ENCODE measurements at places on chromosomes 5 and 9.
A peak's percentile ranks its signal among the peaks of the same experiment; 100 is the strongest.

GRCh38 chr5:156819537-156819936 is 30.6 kb upstream of the PPP1R2B start:
- no peak for DNase-seq

- no peak for DNase-seq
These were observed 135.7 kb downstream of the MAN2A1 start for GRCh38 chr5:109825450-109825849.

- DNase-seq = no peak
These were observed 139.1 kb upstream of the PPP2R2B start for GRCh38 chr5:147017621-147018020.

- DNase-seq = no peak
These were observed 46.2 kb upstream of the LIFR start for GRCh38 chr5:38602641-38603040.

DNA sequence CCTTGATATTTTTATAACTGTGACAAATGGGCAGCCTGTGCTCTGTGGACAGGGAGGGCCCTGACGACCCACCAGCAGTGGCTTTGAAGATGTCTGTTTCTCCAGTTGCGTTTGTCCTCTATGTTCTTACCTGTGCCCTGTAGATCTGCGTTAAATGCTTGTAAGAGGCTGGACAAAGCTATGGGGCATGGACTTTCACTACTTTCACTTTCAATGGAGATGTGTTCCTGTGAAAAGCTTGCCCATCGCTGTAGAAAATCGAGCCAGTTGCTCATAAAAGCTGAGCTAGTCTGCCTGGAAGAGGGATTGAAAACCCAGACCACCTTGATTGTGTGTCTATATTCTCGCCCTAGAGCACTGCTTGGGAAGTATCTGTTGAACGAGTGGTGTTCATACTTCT is 74.1 kb downstream of the PSAT1 start:
- no peak for DNase-seq

GRCh38 chr5:138386290-138386689 is 33.8 kb downstream of the KDM3B start:
- DNase-seq = no peak

GRCh38 chr5:116872986-116873385 is 298.4 kb upstream of the SEMA6A start:
- no peak for DNase-seq

GRCh38 chr9:113876151-113876992 is at the start of gene ZNF618:
ZNF618 (plus strand) TSS chr9:113876309; CDS start chr9:113876381, 72 bp downstream.
- no peak for DNase-seq

DNA sequence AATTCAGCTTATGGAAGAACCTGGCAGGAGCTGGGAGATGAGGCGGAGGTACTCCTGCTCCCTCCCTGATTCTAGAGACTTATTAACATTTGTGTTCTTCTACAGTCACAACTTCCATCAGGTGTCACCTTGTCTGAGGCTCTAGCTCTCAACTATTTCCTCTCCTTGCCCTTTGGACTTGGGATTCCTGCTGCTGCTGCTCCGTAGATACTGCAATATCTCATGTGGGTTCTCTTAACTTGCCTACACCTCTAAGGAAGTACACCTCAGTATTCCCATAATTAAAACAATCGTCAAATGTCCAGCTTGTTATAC is 21.2 kb downstream of the ANXA1 start:
- no peak for DNase-seq

GRCh38 chr5:163569284-163569683 is 63.9 kb downstream of the MAT2B start:
- no peak for DNase-seq

- no peak for DNase-seq
These were observed 1061.0 kb downstream of the NR2F1-AS1 start for GRCh38 chr5:92519811-92520632.

DNA sequence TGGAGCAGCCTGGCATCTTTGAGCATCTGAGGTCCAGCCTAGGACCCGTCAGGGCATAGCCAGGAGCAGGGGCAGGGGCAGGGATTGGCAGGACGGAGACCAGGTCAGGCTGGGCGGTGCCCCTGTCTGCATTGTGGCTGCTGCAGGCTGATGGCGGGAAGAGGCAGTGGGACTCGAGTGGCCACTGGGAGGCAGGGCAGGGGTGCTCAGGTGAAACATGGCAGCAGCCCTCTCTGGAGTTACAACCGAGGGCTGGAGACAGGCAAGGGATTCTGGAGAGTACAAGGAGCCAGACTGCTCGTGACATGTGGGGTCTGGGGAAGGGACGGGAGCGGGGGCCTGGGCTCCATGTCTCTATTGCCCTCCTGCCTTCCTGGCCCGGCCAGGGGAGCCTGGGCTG is 97.4 kb upstream of the RAPGEF1 start:
- no peak for DNase-seq

GRCh38 chr5:57106661-57107060 is 67.2 kb upstream of the GPBP1 start:
- no peak for DNase-seq

GRCh38 chr9:133200631-133201030 is 8.4 kb downstream of the OBP2B start:
- no peak for DNase-seq

DNA sequence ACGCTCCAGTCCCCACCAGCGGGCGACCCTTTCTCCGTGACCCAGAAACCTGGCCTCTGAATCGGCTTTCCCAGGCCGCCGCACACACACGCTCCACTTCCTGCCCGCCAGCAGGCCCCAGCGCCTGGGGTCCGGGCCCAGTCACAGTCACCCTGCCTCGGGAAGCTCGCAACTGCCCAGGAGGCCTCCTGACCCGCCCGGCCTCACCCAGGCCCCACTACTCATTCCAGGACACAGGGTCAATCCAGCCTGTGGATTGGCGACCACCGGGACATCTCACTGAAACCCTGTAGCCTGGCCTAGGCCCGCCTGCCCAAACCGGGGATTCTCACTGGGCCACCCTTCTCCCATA is 2.7 kb upstream of the IRX4 start:
- DNase-seq = no peak

DNA sequence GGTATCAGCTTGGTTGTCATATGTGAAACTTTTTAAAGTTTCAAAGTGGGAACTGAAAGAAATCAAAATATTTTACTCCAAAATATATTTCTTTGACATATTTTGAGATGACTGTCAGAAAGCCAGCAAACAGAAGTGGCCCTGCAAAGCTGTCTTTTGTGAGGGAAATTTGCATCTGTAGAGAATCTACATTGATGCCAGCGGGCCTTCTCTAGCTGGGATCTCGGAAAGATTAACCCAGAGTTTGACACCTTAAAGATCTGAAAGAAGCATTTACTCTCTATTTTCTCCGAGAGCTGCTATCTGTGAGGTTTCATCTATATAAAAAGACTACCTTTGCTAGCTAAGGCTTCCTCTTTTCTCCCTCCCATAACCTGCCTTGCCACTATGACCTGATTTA is 303.6 kb downstream of the FBXL17 start:
- no peak for DNase-seq

DNA sequence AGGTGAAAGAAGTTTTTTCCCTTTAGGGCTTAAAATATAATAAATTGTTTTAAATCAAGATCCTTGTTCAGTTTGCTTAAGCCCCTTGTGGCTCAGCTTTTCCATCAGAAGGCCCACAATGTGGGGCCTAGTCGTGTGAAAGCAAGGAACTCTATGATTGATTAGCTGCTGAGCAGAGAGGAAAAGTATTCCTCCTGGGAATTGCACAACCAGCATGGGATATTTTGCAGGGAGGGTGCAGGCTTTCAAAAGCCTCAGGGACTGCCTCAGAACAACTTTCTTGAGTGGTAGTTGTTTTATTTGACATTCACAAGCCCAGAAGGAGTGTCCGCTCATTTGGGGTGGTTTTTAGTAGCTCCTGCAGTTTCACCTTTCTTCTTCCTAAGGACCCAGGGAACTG is 19.8 kb downstream of the TTC23L start:
- DNase-seq = no peak

DNA sequence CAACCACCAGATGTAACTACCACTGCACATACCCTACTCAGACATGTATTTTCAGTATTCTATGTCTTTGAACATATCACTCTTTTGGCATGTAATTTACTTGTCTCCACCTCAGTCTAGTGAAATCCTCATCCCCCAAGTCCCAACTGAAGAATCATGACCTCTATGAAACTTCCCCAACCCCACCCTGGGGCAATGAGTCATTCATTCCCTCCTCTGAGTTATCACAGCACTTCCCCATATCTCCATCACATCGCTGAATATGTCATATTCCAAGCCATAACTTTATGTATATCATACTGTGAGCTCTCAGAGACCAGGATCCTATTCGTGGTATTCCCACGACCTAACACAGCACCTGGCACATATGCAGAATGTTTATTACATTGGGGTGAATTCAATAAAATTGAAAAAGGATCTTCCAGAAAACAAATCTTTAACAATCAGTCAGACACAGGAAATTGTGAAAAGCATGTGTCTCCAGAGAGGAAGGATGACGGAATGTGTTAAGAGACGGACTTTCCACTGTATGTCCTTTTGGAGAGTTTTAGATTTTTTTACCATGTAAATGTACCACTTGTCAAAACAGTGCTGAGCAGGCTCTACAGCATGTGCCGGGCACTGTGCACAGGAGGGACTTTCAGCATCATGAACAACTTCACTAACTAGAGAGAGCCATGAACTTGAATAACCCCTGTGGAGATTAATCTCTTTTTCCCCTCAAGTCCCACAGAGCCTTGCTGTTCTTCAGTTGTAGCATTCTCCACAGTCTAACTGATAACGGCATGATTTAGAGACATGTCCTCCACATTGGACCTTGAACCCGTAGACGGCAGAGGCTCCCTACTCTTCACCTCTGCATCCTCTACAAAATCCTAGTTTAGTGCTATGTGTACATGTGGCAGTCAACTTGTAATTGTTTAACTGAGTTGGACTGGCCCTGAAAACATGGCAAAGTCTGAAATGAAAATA is 213.5 kb downstream of the GLIS3 start:
- no peak for DNase-seq

DNA sequence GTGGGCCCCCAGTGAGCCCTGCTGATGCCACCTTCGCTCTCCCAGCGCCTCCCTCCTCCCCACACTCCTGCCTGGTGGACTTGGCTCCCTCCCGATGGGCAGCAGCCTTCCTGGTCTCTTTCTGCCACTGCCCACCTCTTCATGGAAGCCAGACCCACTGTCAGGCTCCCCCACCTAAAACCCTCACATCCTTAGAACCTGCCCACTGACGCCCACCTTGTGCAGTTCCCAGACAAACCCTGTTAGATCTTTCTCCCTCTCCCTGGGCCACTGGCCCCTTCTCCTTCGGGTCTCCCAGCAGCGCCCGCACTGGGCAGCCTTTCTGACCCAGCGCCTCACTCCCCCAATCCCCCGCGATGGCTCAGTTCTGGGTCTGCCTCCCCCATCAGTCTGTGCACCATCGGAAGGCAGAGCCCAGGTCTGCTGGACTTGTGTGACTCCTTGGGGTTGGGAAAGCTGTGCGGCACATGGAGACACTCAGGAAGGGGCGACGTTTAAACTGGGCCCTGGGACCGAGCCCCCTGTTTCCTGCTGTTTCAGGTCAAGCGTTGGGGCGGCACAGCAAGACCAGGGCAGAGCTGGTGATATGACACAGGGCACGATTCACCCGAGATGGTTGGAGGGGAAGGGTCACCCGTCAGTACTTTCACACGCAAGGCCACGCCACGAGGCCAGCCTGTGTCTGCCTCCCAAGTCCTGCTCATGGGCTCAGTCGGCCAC is 17.4 kb downstream of the MYMK start:
- DNase-seq = no peak

- DNase-seq = no peak
These were observed 19.7 kb downstream of the MAPKAP1 start for GRCh38 chr9:125687163-125687863.

DNA sequence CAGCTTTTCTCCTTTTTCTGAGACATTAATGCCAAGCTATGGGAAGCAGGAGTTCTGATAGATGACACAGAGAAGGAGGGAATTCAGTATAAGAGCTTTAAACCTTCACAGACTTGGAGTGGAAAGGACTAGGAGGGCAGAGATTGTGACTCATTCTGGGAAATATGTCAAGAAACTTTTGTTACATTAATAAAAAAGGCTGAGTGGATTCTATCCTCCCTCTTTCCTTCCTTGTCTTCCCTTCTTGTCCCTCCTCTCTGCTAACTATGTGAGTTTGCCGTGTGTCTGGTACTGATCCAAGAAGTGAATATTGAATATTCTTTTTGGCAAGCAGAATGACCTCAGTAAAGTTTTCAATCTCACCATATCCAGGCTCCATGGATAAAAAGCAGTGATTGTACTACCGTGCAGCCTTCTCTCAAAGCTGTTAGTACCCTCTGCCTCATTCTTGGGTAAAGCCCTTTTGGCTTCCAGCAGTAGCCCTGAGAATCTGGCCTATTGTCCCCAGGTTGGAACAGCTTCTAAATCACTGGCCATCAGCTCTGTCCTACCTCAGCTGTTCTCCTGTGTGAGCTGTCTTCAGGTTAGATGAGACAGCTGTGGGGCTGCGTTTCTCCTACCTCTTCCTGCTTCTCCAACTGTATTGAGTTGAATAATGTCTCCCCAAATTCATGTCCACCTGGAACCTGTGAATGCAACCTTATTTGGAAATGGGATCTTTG is 73.9 kb downstream of the ATG10 start:
- no peak for DNase-seq

DNA sequence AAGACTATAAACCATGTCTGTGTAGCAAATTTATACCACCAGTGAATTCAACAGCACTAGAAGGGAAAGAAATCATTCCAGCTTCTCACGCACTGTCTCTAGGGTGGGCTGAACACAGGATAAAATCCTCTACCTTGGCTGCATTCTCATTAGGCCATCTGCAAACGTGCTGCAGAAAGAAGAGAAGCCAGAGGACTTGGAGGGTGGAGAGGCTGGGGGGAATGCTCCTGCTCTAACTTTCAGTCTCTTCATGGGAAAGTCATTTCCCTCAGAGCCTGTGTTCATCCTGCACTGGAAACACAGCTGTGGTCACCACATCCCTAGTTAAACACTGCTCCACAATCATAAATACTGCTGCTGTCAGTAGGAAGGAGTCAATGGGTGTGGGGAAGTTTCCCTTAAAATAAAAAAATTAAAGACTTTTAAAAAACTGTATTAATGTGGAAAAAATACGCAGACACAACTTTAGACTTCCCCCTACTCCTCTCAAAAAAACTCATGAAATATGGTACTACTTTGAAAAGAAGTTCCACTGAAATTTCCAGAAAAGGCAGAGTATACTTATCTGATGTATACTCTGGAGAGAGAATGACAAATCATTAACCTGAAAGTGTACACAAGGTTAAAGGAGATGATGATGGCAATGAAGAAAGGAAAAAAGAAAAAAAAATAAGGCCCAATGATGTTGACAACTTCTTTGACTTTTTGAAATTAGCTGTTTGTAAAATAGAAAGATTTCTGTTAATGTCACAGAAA is 46.8 kb downstream of the LHFPL2 start:
- no peak for DNase-seq

DNA sequence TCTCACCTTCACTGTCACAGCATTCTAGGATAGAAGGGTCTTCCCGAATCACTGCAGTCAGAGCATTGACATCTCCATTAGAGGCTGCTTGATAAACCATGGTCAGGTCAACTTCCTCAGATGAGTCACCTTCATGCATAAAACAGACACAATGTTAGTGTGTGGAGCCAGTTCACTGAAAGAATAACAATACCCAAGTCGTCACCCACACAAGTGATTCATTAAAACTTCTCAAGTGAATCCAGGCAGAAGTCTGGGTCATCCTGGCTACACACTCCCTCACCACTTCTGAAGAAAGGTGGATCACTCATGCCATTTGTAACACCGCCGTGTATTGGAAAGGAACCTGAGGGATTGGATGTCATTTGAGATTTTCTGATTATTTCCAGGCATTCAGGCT is 49.6 kb downstream of the ANKRD55 start:
- peak; percentile 88 for DNase-seq

GRCh38 chr5:15993919-15994318 is 185.7 kb downstream of the MARCHF11 start:
- no peak for DNase-seq

GRCh38 chr9:73133921-73134407 is 17.7 kb upstream of the ANXA1 start:
- DNase-seq = no peak

GRCh38 chr5:139897342-139897741 is 101.7 kb downstream of the PSD2 start:
- DNase-seq = no peak

Measured in glomerular endothelial cell (primary cell).